ENCODE measurements at places on chromosomes 16 and 17.

DNA sequence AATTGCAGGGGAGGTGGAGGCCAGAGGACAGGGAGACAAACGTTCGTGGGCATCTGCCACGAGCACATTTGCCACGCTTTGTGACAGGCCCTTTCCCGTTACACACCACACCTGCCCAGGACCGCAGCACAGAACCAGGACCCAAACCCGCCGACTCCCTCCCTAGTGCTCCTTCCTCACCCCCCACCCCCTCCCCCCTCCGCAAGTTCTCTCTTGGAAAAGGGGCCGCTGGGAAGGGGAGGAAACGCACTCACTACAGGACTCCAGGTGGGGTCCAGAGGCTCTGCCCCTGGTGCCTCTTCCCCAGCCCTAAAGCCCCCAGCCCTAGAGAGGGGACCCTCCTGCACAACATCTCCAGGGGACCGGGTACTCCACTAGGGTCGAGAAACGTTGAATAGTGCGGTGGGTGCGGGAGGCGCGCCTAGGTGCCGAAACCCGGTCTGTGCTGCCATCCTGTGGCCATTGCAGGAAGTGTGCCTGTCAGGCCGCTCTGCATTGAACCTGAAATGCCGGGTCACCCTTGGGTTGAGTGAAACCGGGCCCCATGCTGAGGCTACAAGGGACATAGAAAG, 21.9 kb upstream of the EIF1 start:
- peak; percentile 75 for DNase-seq

DNA sequence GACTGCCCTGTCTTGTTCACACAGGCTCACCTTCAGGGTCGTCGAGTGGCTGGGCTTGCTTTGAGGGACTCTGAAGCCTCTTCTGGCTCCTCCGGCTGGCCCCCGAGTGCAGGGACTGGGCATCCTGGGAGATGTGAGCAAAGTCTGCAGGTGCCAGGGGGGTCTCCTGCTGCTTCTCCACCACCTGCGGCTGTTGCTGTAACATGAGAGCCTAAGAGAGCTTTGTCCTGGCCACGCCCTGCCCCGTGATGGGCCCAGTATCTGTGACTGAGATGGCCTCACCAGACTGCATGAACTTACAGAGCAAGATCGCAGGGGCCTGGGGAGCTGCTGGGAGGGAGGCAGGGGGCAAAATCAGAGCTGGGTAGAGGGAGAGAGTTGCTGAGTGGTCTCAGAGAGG, 12.5 kb downstream of the ERN2 start:
- no peak for DNase-seq

DNA sequence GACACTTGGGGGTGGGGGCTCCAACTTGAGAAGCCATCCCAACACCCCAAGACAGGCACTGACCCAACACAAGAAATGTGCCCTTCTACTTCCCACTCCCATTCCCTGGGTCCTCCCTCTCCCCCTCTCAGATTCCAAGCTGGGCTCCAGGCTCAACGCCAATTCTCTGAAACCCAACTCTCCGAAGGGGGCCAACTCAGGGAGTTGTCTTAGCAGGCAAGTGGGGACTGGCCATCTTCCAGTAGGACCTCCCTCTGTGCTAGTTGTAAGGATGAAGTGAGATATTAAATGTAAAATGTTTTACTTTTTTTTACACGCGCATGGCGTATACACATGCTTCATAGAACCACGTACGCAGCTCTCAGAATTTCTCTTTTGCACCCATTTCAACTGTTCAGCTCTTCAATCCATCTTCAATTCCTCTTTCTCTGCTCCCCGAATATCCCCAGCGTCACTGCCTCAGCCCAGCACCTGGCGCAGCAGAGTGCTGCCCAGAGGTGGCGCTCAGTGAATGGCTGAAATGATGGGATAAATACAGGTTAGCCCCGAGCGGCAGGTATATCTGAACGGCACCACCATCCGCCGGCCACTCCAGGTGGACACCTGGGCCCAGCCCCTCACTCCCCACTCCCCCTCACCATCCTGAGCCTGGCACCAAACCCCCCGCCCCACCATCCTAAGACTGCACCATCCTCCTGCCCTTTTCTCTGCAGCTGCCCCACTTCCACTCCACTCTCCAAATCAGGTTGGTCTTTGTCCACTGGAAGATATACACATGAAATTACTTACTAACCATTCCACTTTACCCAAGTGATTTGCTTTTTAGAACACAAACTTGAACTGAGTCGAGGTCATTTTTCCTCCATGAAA, 43.9 kb upstream of the TNRC6C start:
- no peak for DNase-seq

DNA sequence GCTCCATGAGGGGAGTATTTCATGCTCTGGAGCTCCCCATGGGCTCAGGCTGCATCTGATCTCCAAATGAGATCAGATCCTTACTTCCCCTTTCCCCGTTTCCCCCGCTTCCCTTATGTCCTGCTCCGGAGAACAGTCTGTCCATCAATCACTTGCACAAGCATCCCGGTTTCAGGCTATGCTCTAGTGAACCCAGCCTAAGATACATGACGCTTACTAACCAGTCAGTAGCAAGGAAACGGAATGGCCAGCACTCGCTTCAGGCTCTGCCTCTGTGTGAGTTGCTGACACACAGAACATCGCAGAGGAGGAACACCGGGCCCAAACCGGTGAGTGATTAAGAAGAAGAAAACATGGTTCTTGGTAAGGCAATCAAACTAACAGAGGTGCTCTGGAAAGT, 9.4 kb upstream of the ATP5MC1 start:
- no peak for DNase-seq

- no peak for DNase-seq
Observed at GRCh38 chr17:81244358-81245023, 5.4 kb downstream of the NDUFAF8 start.

- DNase-seq, result no peak
Observed at GRCh38 chr17:74402048-74402447, 29.8 kb upstream of the GPRC5C start.

DNA sequence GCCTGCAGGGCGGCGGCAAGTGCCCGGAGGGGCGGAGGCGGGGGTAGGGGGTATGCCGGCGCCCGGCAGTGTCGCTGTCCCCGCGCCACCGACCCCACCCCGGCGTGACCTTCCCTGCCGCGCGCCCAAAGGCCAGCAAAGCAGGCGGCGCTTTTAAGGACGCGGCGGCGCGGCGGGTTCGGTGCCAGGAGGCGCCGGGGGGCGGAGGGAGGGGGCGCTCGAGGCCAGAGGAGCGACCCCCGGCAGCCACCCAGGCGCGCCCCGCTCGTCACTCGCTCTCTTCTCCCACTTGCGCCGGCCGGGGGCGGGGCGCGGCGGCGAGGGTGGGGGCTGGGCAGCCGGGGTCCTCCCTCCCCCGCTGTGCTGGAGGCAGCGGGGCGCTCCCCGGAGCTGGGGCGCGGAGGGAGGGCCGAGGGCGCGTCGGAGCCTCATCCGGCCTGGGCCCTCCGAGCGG, 8.6 kb upstream of the BAHCC1 start:
- no peak for DNase-seq

- DNase-seq, result peak; percentile 61
Observed at GRCh38 chr16:19505600-19506303, 16.1 kb downstream of the GDE1 start.

- peak; percentile 92 for DNase-seq
Observed at GRCh38 chr16:401468-402348, at the start of gene DECR2. TSS of gene DECR2 (plus strand) at chr16:401885. CDS start at chr16:401964, 79 bp downstream.

DNA sequence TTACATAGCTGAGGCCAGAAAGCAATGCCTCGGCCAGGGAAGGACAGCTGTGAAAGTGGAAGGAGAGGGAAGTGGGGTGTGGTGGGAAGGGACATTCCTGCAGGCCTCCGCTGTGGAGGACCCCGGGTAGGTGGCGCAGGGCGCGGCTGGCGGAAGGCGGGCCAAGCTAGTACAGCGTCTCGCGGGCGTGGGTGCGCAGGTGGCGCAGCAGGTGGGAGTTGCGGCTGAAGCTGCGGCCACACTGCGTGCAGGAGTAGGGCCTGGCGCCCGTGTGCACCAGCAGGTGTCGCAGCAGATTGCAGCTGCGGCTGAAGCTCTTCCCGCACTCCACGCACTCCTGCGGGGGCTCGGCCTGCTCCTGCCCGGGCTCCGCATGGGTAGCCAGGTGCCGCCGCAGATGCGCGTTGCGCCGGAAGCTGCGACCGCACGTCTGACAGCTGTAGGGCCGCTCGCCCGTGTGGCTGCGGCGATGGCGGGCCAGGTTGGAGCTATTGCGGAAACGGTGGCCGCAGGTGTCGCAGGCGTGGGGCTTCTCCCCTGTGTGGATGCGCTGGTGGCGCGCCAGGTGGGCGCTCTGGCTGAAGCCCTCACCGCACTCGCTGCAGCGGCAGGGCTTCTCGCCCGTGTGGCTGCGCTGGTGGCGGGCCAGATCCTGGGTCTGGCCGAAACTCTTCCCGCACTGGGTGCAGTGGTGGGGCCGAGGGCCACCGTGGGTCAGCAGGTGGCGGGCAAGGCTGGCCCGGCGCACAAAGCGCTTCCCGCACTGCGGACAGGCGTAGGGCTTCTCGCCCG, 10.0 kb downstream of the ZSCAN10 start:
- no peak for DNase-seq

GRCh38 chr16:66660422-66661209, 35.9 kb downstream of the CMTM4 start:
- DNase-seq, result peak; percentile 87
